ENCODE measurements at places on chromosomes 5 and 9. TPM values are rescaled to one million over a fixed set of nuclear protein-coding genes. Genes with fewer than 3 reads are reported as not detected.

- DNase-seq, result no peak
Observed at GRCh38 chr9:121206516-121207370, 5.1 kb upstream of the RAB14 start.

Gene ABL1
- polyA plus RNA-seq, result 65.6 TPM

DNA sequence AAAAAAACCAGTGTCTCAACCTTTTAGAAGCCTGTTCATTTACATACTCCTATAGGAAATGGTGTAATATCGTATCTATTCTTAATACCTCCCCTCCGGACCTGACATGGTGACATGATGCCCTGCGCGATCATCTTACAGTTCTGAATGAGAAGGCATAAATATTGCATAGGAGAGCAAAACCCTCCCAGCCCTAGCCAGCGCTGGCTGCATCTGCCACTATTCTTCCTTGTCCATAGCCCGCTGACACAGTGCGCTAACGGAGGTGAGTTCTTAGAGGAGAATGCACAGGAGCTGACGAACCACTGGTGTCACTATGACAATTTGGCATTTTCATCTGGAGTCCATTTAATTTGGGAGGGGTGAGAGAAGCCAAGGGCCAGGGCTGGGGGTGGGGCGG lies 290.1 kb downstream of the EFNA5 start:
- no peak for DNase-seq

DNA sequence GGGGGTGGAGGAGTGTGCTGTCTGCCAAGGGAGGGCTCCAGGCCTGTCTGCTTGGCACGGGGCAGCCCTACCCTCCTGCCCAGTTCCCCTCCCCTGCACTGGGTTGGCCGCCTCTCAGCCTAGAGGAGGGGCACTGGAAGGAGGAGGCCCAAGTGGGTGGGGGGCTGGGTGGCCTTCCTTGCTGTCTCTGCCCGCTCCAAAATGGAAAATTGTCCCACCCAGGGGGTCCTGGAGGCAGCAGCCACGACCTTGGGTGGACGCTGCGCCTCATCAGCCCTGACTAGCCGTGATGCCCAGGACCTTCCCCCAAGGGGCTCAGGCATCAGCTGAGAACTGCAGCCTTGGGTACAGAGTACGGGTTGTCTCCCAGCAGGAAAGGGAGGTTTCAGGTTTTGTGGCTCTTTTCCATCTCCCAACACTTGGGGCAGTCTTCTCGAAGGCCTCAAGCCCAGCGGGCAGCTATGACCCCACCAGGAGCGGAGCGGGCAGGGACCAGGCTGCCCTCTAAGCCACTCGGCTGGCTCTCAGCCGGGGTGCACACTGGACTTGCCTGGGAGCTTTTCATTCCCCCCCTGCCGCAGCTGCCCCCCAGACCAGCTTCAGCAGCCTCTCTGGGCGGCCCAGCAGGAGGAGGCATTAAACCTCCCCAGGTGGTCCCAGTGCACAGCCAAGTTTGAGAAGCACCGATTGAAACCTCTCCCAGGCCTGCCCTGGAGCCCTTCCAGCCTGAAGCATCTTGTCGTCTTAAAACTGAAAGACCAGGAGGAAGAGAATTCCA lies 20.6 kb downstream of the NTNG2 start:
- DNase-seq, result no peak

Gene TOPORS
- polyA plus RNA-seq, result 17.7 TPM

Gene PFN3
- not detected for polyA plus RNA-seq

Gene SEMA4D
- 14.4 TPM for polyA plus RNA-seq

Gene CDC20B
- not detected for polyA plus RNA-seq

- DNase-seq, result peak; percentile 32
Observed at GRCh38 chr5:144042156-144042555, 128.3 kb downstream of the YIPF5 start.

DNA sequence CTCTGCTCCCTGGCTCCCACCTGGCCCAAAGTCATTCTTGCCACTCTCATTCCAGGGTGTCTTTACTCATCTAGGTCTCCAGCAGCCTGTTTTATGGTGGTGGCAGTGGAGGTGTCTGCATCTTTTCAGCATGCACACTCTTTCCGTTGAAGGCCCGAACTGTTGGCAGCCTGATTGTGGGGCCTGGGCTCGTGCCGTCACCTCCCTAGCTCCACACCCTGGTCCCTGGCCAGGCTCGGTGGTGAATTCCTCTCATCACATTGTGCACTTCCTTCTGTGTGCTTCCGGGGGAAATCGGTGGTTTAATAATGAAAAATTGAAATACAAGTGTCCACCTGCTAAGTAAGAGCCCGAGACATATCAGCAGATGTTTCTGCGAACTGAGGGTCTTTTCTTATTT lies 214.3 kb downstream of the TRIO start:
- DNase-seq, result no peak

Gene ARL15
- polyA plus RNA-seq, result 29.8 TPM

Gene MED22
- polyA plus RNA-seq, result 21.5 TPM

Gene CDH6
- polyA plus RNA-seq, result 4.4 TPM

DNA sequence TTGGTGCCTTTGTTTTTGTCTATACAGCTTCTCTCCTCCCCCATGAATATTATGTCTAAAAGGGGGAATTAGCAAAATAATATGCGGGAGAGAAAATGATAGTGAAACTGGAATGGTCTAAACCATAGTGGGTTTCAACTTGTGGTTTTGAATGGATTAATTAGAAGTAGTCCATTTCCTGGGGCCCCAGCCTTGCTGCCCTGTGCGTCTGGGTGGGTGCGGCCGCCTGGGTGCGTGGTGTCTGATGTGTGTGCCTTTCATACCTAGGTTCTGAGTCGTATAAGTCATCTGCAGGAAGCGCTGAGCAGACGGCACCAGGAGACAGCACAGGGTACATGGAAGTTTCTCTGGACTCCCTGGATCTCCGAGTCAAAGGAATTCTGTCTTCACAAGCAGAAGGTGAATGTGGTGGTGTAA lies 120.0 kb upstream of the CACNA1B start:
- DNase-seq, result no peak

Gene MARCOL
- polyA plus RNA-seq, result not detected

Gene SURF2
- 11.9 TPM for polyA plus RNA-seq

Gene CCDC171
- 0.98 TPM for polyA plus RNA-seq

DNA sequence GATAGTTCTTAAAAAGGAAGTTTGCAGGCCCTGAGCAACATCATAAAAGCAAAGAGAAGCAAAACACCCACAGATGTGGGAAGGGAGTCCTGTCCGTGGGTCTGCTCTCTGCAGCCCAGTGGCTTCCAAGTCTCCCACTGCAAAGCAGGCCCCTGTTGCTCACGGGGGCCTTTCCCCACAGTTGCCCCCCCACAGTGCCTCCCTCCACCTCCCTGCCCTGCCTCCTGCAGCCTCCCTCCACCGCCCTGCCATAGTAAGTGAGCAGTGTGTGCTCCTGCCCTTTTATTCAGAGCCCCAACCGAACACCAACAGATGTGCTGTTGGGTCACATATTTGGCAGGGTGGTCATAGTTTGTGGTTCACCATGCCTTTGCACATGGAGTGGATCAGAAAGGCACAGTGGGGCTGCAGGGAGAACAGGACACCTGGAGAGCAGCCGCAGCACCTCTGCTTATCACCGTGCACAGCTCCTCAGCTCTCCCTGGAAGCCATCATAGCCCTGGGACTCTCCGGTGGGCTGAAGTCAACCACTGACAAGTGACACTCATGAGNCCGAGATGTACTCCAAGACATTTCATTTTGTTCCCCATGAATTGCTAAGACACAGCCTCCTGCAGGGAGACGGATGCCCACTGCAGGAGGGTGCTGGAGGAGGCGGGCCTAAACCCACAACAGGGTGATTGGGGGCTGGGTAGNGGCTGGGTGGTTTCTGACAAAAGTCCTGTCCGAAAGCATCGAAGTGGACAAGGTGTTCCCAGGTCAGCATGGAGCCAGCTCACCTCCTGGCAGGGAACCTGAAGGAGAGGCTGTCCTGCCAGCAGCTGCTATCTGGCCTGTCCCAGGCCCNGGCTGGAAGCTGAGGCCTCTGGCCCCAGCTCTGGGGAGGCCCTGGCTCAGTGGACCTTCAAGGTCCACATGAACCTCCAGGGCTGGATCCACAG lies 278.9 kb downstream of the GADD45G start:
- no peak for DNase-seq

DNA sequence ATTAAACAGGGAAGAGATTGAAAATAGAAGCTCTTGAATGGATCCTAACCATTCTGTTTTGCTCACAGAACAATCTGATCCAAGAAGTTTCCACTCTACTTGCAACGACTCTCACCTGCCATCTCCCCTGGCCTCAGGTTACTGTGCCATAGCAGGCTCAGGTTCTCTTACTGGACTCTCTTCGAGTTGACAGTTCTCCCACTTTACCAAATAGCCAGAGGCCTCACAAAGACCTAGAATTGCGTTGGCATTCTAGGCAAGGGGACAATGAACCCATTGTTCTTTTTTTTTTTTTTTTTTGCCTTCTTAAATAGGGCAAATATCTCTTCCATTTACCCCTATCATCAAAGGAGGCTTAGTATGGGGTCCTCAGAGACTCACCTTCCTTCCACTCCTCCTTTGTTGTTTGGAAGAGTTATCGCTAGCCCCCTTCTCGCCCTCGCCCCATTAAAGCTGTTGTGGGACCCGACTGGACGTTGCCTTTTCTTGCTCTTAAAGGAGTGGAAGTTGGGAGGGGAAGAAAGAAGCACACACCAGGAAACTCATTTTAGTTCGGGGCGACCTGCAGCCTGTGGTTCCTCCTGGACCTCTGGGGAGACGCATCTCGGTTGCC lies 688 bp upstream of the PLPPR1 start:
- DNase-seq, result no peak

DNA sequence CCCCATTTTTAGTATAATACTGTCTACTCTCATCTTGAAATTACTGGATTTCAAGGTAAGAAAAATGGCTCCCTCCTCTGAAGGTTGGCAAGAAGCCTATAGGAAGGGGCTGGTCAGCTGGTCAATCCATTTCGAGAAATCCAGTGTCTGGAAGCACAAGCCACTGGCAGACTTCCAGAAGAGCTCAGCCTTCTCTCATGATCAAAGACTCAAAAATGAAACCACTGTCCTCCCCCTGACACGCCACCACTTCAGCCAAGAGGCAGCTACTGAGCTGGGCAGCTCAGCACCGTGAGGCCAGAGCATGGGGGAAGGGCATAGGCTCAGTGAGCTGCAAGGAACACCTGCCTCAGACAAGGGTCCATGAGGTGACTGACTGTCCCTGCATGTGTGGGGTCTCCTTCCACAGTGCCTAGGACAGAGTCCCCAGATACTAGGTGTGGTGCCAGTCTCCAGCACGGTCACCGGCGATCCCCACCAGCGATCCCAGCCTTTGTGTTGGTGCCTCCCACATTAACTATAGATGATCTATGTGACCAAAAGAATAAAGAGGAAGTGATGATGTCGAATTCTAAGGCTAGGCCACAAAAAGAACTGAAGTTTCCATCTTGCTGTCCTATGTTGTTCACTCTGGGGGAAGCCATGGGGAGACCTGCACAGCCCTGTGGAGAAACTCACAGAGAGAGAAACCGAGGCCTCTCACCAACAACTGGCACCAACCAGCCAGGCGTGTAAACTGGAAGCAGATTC lies 100.1 kb upstream of the LRRTM2 start:
- peak; percentile 54 for DNase-seq

GRCh38 chr5:18968966-18969365 lies 1019.0 kb downstream of the CDH18 start:
- no peak for DNase-seq

Gene CWC27
- 26.5 TPM for polyA plus RNA-seq

DNA sequence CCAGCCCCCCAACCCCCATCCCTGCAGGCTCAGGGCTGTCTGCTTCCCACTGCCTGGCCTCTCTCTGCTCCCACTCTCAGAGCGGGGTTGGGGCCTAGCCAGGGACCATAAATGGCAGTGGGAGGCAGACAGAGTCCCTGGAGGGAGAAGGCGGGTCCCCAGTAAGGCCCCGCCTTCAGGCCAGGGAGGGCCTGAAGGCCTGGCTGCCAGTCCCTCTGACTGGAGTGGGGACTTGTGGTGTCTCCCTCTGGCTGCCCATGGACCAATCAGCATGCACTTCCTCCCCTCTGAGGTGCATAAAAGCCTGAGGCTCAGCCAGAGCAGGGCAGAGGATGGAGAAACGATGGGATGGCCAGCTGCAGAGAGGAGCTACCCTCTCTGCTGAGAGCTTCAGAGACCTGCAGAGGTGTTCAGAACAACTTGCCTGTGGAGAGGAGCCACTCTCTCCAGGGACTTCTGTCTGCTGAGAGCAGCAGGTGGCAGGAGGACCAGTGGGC lies 2.7 kb upstream of the BTNL9 start:
- DNase-seq, result no peak

Gene FST
- polyA plus RNA-seq, result 69.0 TPM

GRCh38 chr5:142360607-142361120 lies 35.8 kb upstream of the SPRY4 start:
- DNase-seq, result no peak

GRCh38 chr5:116814626-116815385 lies 240.2 kb upstream of the SEMA6A start:
- no peak for DNase-seq

Gene TAF11L12
- polyA plus RNA-seq, result not detected

DNA sequence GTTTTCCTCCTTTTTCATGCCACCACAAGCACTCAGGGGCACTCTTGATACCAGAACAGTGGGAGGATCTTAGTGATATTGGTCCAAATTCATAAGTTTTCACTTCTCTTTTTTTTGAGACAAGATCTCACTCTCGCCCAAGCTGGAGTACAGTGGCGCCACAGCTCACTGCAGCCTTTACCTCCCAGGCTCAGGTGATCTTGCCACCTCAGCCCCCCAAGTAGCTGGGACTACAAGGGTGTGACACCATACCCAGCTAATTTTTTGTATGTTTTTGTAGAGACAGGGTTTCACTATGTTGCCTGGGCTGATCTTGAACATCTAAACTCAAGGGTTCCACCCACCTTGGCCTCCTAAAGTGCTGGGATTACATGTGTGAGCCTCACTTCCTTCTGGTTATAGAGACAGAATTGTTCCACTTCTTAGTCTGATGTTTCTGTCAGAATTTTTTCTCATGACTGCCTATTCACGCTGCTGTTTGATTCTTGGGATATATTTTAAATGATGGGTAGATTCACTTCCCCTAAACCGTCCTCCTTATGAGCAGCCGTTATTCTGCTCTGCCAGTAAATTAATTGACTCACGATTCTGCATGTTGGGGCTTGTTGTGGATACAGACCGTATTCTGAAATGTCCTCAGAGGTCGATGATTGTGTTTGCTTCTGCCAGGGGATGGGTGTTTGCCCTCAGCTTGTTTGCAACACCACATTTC lies 30.8 kb downstream of the MTAP start:
- no peak for DNase-seq

Gene TPPP
- 5.0 TPM for polyA plus RNA-seq

Gene ADAMTS6
- 1.3 TPM for polyA plus RNA-seq

Data from muscle of back (tissue), 13 donors.